ENCODE measurements at places on chromosomes 3 and 15.

- peak; percentile 42 for DNase-seq
Observed at GRCh38 chr15:37101980-37102304, 1.6 kb upstream of the MEIS2 start.

- DNase-seq = no peak
Observed at GRCh38 chr3:27201492-27201891, 167.7 kb downstream of the NEK10 start.

GRCh38 chr3:125460233-125460632 lies 59.8 kb downstream of the SNX4 start:
- DNase-seq = no peak

DNA sequence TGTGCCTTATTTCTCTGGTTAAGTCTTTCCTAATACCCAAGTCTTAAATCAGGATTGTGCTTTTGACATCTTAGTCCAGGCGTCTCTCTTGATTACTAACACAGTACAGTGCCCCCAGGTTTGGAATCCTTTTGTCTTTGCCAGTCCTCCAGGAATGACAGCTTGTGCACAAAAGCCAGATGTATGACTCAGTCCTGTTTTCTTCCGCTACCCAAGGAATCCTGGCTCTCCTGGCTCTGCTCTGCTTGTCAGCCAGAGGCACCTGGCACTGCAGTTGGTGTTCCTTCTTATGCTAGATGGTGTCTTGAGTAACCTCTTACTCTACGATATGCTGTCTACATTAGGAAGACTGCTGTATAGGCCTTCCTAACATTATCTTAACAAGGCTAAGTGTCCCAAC lies 728.2 kb upstream of the NECTIN3 start:
- DNase-seq = no peak

- no peak for DNase-seq
Observed at GRCh38 chr3:186425788-186426730, 64.0 kb upstream of the DGKG start.

- DNase-seq = no peak
Observed at GRCh38 chr3:42743204-42743995, 29.7 kb downstream of the CCDC13 start.

DNA sequence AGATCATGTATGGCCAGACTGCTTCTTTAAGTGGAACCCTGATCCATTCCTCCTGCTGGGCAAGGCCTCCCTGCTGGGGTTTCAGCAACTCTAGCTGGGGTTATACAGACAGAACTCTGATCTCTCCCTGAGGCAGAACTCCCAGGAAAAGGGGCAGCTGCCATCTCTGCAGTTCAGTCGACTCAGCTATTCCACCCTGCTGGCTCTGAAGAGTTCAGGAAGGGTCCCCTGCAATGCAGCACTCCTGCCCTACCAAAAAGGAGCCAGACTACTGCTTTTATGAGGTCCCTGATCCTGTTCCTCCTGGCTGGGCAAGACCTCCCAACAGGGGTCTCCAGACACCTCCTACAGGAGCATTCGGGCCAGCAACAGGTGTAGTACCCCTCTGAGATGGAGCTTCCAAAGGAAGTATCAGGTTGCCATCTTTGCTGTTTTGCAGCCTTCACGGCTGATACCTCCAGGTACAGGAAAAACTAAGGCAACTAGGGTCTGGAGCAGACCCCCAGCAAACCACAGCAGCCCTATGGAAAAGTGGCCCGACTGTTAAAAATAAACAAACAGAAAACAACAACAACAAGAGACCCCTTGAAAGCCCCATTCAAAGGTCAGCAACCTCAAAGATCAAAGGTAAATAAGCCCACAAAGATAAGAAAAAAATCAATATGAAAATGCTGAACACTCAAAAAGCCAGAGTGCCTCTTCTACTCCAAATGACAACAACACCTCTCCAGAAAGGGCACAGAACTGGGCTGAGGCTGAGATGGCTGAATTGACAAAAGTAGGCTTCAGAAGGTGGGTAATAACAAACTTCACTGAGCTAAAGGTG lies 14.2 kb upstream of the CP start:
- no peak for DNase-seq

GRCh38 chr3:30625541-30626438 lies 19.4 kb downstream of the TGFBR2 start:
- DNase-seq = peak; percentile 72

- DNase-seq = no peak
Observed at GRCh38 chr3:83877910-83878309, 1080.9 kb upstream of the CADM2 start.

DNA sequence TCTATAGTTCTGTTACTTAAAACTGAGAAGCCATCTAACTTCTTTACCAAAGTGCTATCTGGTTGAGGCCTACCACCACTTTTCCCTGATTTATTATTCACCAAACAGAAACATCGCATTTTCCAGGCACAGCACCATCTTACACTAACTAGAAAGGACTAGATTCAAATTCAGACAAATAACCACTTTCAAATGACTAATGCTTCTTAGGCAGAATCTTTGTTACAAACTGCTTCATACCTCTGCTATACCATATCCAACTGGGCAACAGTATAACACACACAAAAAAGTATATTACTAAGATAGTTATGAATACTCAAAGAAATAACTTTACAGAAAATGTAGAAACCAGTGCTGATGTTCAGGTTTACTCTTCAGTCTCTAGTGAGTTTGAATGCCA lies 16.6 kb downstream of the DLG1 start:
- DNase-seq = no peak

- DNase-seq = no peak
Observed at GRCh38 chr15:89002281-89002761, 85.9 kb upstream of the ABHD2 start.

GRCh38 chr3:107992976-107993684 lies 97.7 kb downstream of the CD47 start:
- peak; percentile 79 for DNase-seq

GRCh38 chr3:176167272-176167671 lies 1030.0 kb downstream of the TBL1XR1 start:
- DNase-seq = peak; percentile 88

- no peak for DNase-seq
Observed at GRCh38 chr15:32852017-32852416, 134.2 kb downstream of the GREM1 start.

DNA sequence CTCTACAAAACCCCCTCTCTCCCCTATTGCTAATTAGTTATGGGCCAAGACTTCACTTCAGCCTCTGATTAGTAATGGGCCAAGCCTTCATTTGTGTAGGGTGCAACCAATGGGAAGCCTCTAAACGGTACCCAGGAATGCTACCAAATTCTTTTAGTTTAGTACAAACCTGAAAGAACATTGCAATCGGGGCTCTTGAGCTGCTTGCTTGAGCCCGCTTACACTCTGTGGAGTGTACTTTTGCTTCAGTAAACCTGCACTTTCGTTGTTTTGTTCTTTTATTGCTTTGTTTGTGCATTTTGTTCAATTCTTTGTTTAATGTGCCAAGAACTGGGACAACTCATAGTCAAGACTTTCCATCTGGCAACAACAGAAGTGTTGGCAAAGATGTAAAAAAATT lies 26.2 kb downstream of the DNAAF4 start:
- DNase-seq = no peak

DNA sequence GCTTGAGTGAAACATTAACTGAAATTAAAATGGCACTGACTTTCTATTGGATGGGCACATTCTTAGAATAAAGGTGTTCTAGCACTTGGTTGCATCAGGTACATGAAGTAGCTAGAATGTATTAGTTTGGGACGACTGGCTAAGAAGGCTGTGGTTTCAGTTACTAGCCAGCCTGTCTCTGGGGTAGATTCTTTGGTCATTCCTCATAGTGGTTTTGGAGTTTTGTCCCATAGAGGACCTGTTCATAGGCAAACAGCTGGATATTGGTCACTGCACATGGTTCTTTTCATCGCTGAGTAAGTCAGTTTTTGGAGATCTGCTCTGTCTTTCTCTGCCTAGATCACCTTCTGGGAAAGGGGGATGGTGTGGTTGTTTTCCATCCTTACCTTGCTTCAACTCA lies 55.3 kb downstream of the ADAMTSL3 start:
- no peak for DNase-seq

GRCh38 chr3:45538641-45538986 lies 55.9 kb upstream of the LIMD1 start:
- DNase-seq = no peak

GRCh38 chr3:171257251-171258203 lies 202.7 kb downstream of the TNIK start:
- DNase-seq = no peak

GRCh38 chr3:62532796-62533195 lies 159.4 kb upstream of the FEZF2 start:
- no peak for DNase-seq

DNA sequence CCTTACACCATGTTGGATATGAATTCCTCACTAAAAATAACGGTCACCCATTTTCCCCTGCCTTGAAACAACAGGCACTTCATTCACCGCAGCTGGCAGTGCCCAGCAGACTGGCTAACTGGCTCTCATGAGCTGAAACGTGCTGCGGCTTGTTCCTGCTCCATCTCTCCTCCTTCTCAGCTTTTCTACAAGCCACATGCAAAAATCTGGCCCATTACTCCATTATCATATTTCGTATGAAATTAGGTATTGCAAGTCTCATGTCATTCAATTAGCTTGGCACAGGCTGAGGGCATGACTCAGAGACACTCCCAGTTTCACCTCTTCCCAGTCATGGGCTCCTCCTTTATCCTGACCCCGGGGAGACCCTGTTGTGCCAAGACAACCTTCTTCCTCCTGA lies 60.0 kb downstream of the MAGEF1 start:
- DNase-seq = no peak

DNA sequence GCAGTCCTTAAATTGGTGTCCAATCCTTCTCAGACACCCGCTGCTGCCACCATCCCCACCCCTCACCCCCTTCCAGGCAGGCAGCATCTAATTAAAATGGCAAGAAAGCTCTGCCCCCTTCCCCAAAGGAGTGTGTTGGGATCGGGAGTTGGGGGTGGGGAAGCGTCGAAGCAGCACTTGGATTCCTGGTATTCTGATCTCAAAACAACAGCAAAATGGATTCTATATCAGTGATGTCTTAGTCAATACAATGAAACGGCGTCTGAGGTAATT lies 1.4 kb downstream of the TNIK start:
- no peak for DNase-seq

GRCh38 chr3:46852839-46853355 lies 10.3 kb downstream of the MYL3 start:
- DNase-seq = no peak

DNA sequence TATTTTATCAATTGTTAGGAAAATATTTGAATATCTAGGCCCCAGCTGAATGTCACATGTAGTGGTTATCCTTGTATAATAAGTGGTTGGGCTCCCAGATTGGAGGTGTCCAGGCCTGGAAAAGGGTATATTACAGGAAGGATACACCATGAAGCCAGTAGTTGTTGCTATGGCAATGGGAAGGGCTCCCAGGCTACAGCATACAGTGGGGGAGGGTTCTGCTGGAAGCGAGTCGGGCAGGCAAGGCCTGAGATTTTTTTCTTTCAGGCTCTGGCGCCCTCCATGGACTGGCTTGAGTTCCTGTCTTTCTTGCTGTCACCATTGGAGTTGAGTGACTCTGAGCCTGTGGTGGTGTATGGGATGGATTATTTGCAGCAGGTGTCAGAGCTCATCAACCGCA lies 8.9 kb downstream of the ECE2 start:
- peak; percentile 16 for DNase-seq

- peak; percentile 90 for DNase-seq
Observed at GRCh38 chr3:23959135-23959900, 14.2 kb downstream of the NR1D2 start.

DNA sequence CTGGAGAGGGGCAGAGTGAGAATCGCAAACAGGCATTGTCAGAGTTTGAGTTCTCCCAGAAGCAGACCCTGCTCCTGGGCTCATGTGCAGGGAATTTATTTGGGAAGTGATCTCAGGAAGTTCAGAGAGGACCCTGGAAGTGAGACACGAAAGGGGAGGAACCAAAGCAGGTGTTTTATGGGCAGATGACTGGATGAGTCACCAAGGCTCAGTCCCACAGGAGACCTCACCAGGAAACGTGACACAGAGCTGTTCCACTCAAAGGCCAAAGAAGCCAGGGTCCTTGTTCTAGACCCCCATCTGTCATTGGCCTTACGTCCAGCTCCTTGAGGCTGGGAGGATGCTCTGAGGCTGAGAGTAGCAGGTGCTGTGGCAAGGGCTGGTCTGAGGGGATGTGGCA lies 43.4 kb upstream of the SEC22A start:
- no peak for DNase-seq

- no peak for DNase-seq
Observed at GRCh38 chr15:25391971-25392721, 46.7 kb downstream of the UBE3A start.

GRCh38 chr3:98361289-98361688 lies 7.6 kb downstream of the OR5K4 start:
- DNase-seq = no peak

- no peak for DNase-seq
Observed at GRCh38 chr3:17290894-17291293, 406.1 kb downstream of the PLCL2 start.
